ENCODE measurements at places on chromosomes 4 and X.

DNA sequence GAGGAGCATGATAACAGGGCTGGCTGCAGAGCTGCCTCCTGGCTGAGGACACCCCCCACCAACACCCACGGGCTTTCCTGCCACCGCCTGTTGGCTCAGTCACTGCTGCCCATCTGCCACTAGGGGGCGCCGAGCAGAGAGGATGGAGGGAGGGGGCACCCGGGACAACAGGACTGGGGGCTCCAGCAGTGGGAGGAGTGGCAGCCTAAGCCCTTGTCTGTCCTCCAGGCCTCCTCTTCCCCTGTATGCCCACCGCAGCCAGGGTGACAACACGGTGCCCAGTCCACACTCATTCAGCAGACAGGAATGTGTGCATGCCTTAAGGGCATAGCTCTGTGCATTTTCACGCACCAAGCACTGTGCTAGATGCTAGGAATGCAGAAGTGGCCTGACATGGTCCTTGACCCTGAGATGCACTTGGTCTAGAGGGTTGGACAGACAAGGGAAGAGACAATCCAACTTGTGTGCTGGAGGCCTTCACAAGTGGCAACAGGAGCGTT lies 149.9 kb downstream of the AMMECR1 start:
- DNase-seq: peak; percentile 50

DNA sequence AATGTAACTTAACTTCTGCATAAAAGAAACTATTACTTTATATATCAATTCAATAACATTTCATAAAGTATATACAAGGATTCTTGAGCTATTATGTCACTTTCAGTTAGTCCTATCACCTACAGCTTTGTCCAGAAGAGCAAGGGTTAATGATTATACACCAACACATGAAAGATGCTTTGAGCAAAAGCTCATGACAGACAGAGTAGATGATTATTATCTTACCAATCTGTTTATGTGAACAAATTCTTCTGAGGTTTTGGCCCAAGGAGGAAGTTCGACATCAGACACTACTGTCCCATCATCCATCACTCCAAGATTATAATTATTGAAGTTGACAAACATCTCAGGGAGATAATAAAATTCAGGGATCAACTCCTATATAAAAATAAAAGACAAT lies 166.7 kb upstream of the MAB21L2 start:
- DNase-seq: no peak

DNA sequence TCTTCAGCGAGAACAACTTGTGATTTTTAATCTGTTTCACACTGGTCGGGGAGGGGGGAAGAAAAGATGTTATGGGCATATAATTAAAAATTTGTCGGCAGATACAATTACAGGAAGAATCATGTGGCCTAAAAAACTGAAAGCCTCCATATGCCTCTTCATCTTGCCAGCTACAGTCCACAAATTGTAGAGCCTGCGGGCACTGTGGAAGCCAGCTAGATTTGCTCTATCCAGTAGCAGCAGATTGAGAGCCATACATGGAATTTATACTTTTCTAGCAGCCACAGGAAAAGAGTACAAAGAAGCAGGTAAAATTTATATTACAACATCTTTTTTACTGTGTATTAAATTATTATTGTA lies 147.3 kb downstream of the TBL1X start:
- no peak for DNase-seq

DNA sequence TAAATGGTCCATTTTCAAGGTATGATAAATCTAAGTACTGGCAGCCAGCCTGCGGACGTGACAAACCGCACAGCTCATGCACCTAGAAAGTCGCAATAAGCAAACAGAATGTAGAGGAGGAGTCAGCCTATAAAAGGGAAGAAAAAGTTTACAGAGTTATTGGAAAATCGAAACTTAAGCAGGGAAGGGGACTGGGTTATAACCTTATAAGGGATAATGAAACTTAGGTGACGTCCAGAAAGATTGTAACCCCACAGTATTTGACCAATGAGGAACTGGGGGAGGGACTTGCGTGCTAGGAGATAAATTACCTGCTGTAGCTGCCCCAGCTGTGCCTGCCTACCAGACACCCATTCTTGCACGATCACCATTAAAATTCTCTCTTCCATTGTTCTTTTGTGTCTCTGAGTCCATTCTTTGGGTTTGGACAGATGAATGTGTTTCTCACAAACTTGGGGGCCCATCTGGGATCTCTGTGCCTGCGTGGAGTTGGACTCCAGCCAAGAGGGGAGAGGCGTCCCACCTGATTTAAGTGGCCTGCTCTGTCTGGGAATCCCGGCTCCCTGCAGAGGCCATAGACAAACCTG lies 61.0 kb downstream of the ZCCHC12 start:
- DNase-seq: no peak

GRCh38 chrX:84199688-84200087 lies 11.7 kb upstream of the RPS6KA6 start:
- no peak for DNase-seq

DNA sequence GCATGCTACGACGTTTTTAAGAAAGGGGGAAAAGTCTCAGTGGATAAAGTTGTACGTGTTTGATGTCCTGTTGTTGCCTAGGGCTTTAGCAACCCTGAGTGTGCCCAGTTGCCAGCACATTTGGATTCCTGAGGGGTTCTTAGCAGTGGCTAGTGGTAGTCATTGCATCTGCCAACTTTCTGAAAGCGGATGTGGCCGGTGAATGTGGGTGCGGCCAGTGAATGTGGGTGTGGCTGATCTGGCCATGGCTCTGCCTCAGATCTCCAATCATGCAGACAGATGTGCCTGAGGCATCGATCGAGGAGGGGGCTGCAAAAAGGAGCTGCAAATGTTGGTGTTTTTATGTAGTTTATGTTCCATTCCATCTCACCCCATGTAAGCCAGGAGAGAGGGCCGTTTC lies 41.5 kb upstream of the FAT1 start:
- peak; percentile 20 for DNase-seq

GRCh38 chrX:145506214-145506613 lies 258.9 kb downstream of the SPANXN1 start:
- no peak for DNase-seq

DNA sequence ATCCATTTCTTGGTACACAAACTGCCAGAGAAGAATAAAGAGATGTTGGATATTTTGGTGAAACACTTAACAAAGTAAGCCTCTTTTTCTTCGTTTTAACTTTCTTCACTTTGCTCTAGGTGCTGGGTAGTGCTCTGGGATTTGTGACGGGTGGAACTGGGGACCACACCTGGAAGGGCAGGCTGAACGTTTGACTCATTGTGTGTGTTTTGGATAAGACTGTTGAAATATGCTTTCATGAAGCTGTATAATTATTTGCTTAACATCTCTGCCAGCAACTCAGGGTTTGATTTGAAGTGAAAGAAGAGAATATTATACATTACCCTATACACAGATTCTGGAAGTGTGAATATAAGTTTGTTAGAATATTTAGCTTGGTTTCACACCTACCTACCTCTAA lies 233.2 kb downstream of the ARHGAP10 start:
- DNase-seq: no peak

DNA sequence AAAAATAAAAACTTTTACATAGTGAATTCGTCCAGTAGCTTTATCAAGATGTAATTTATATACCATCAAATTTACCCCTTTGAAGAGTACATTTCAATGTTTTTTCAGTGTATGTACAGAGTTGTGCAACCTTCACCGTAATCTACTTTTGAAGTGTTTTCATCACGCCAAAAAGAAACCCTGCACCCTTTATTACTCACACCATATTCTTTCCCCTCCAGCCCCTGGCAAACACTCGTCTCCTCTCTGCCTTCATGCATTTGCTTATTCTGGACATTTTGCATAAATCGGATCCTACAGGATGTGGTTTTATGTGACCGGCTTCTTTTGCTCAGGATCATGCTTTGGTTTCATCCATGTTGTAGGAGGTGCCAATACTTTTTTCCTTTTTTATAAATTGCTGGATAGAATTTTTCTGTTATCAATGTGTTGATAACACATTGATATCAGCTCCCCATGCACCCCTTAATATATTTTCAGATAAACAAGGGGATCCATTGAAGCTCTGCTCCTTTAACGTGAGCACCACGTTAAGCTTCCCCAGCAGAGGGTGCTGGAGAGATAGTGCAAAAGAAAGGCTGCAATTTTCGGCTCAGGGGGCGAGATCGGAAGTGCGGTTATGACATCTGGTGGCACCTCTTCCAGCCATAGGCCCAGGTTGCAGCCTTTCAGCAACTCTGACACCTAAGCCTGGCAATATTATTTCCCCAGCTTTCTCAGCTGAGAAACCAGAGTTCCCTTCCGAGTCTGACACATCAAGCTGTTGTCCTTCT lies 100.1 kb upstream of the VCX3B start:
- DNase-seq: peak; percentile 19

DNA sequence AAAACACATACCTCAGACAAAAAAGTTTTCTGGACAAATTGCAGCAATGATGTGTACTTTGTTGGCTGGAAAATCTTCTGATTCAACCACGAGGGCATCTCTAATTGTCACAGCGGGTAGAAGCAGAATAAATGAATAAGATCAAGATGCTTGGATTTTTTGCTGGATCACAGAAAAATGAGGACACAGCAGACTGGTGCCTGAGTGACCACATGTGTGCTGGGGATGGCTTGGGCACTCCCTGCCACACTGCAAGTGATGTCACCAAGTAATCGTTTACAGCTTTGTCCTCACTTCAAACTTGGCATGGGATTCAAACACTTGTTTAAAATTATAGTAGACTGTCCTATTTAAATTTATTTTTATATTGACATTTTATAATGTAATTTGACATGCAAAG lies 557.0 kb downstream of the SPRY1 start:
- DNase-seq: no peak

GRCh38 chr4:153523164-153523796 lies 57.1 kb downstream of the TMEM131L start:
- no peak for DNase-seq

GRCh38 chr4:22780317-22780716 lies 87.6 kb downstream of the GBA3 start:
- DNase-seq: no peak

- DNase-seq: no peak
Observed at GRCh38 chr4:7960790-7961655, 21.4 kb upstream of the AFAP1 start.

DNA sequence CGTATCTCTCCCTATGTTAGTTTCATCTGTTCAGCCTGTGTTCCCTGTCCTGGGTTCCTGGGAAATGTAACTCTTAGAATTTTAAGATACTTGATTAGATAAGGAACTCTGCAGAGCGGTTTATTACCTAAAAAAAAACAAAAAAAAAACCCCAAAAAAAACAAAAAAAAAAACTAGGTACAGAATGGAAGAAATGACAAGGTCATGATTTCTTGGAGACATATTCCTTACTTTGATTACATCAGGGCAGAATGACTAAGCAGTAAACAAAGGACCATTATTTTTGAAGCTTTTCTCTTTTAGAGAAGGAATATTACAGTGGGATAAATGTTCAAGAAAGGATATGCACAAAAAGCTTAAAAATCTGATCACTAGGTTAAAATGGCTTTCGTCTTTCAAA lies 171.8 kb downstream of the ARAP2 start:
- no peak for DNase-seq

DNA sequence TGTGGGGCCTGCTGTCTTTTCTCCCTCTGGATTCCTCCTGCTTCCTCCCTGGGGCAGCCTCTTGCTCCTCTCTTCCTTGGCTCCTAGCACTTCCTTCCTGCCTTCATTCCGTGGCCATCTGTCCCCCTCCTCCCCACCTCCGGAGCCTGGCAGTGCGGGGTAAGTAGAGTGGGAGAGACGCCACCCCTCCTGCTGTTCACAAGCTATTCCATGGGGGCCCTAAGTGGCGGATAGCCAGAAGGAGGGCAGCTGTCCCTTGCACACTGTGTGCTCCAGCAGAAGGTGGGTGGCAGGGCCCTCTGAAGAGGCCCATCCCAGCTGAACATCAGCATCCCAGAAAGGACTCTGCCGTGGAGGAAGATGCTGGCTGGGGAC lies 27.4 kb downstream of the CCNQ start:
- DNase-seq: no peak

GRCh38 chrX:124863303-124863702 lies 456.4 kb upstream of the TEX13C start:
- no peak for DNase-seq

DNA sequence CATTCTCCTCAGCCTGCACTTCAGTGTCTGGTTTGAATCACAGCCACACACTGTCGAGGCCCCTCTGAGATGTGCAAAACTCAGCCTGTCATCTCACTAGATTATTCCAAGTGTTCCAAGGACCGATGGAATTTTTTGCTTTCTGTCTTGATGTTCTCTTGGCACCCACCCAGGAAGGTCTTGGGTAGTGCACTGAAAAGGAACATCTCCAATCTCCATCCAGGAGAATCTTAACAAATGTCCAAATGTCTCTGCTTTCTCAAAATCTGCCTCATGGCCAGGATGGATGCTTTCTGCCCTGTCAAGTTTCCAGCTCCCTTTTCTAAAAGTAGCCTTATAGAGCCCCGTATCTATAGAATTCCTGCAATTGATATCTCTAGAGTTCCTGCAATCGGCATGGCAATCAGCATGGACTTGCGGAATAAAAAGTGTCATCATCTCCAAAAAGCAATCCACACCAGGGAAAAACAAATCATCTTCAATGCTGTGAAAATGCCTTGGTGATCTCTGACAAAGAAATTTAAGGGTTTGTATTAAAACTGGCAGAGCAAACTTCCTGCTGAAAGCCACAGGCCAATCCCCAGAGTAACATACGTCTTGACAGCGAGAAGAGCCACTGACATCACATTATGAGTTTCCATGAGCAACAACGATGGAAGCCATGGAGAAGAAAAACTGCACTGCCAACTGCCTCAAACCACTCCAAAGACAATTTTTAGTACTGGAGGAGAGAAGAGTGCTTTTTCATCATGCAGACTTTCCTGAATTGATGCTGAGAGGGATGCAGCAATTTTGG lies 215.3 kb upstream of the FAM9B start:
- no peak for DNase-seq

DNA sequence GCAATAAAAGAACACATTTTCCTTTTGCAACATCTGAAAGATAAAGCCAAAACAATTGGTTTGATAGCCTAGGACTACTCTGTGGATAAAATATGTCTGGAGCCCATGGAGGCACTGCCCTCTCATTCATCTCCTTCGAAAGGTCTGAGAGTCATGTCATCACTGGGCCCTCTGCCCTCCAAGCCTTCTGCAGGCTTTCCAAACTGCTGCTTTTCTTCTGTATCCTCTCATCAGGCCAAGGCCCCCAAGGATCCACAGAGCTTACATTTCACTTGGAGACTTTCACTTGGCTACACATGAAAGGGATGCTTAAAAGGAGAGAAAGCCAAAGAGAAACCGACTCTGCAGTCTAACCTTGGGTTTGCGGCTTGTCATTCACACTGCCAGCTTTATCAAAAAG lies 109.9 kb downstream of the SH3RF1 start:
- no peak for DNase-seq

- no peak for DNase-seq
Observed at GRCh38 chr4:153248641-153249198, 44.5 kb downstream of the TRIM2 start.

DNA sequence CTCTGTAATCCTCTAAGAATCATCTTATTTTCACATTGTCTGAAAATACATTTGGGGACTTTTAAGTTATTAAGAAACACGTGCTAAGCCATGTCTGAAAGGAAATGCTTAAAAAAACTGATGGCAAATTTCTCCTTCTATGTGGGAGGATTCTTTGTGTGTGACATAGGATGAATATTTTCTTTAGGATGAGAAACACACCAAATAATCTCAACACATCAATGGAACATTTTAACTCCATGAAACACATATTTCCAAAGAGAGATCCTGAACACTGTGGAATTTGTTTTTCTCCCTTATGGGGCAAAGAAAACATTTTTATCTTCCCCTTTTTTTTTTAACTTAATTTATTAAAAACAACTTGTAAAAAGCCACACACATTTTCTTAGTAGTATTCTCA lies 153.8 kb upstream of the ANKRD50 start:
- DNase-seq: no peak

- no peak for DNase-seq
Observed at GRCh38 chrX:46961097-46961496, 48.9 kb downstream of the JADE3 start.

GRCh38 chr4:162782778-162783525 lies 383.7 kb downstream of the NAF1 start:
- no peak for DNase-seq

Measured in 8988T (cell line).